Endodermal cell (in vitro differentiated cells): ENCODE measurements at places on chromosomes 3 and 15.

DNA sequence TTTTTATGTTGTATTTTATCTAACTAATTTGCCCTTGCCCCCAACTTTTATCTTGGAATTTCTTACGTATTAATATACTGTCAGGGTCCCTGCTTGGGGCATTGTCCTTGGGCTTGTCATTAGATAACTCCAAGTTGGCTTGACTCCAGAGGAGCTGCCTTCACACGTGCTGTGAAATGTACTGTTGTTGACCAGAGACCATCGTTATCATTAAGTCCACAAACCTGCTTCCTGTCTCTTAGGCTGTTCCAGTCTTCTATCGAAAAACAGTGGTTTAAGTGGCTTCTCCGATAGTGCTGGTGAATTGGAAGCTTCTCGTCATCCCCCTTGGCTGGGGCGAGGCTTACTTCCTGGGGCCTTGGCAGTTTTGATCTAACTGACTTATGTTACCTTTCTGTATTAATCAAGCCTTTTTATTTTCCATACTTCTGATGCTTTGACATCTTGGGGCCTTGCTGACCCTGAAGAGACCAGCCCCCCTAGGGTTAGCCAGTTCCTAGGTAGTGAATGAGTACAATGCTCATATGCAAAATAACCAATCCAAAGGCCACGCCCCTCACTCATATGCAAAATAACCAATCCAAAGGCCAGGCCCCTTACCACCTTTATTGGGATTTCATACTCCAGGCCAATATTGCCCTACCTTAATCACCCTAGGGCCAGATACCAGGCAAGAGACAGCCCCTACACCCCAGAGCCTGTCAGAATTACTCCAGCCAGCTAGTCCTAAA, 164.5 kb downstream of the IGF1R start:
- DNase-seq, result no peak

GRCh38 chr15:78182336-78182700, 33.2 kb downstream of the IDH3A start:
- DNase-seq, result no peak

DNA sequence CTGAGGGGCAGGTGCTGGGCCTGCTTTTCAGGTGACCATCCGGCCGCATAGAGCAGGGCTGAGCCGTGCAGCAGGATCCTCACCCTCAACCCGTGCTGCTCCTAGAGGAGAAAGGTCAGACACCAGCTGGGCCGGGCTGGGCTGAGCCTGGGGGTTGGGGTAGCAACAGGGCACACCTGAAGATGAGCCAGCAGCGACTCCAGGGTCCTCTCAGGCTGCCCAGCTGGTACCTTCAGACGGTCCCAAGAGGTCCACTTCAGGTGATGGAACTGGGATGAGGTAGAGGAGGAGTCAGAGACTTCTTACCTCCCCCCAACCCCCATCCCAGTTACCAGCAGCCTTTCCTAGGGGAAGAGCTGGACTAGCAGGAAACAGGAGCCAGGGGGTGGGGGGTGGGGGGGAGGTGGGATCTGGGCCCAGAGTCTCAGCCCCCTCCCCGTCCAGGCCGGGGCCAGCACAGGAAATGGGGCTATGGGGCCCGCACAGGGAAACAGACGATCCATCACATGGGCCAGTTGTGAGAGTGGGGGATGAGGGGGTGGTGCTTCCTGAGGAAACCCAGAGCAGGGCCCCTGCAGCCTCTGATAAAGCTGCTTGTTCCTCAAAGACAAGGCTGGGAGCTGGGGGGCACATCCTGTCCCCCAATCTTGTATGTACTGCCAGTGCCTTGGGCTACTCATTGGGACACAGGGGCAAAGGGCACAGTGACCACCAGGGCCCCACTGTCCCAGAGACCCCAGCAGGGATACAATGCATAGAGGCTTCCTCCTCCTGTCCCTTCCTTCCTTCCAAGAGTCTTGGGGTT, 3.0 kb downstream of the INKA1 start:
- DNase-seq, result peak; percentile 66

GRCh38 chr15:97027772-97028171, 697.3 kb downstream of the NR2F2 start:
- DNase-seq, result no peak

DNA sequence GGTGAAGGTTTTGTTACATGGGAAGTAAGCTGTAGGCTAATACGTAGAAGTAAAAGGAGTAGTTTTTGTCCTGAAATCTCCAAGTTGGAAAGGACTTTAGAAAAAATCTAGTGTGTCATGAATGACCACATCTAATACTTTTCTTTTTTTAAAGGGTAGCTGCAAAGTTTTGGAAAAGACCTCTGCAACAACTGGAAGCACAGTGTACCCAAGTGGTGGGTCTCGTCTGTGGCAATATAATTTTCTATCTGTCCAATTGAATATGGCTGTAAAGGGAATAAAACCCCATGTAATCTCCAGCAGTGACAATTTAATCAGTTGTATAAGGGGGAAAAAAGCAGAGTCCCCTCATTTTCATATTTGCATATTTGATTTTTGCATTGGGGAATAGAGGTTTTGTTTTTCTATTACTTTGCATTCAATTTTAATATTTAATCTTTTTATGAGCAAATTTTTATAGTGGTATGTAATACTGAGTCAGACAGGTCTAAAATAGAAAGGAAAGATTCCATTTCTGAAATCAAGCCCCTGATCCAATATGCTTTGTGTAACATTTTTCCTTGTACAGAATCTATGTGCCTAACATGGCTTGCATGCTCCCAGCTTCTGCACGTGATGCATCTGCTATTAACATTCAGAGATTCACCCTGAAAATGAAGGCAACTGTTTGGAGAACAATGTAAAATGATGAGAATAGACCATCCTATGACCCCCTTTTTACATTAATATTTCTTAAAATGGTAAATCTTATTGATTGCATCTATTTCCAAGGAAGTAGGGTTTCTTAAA, 531.4 kb downstream of the ZIC1 start:
- no peak for DNase-seq

DNA sequence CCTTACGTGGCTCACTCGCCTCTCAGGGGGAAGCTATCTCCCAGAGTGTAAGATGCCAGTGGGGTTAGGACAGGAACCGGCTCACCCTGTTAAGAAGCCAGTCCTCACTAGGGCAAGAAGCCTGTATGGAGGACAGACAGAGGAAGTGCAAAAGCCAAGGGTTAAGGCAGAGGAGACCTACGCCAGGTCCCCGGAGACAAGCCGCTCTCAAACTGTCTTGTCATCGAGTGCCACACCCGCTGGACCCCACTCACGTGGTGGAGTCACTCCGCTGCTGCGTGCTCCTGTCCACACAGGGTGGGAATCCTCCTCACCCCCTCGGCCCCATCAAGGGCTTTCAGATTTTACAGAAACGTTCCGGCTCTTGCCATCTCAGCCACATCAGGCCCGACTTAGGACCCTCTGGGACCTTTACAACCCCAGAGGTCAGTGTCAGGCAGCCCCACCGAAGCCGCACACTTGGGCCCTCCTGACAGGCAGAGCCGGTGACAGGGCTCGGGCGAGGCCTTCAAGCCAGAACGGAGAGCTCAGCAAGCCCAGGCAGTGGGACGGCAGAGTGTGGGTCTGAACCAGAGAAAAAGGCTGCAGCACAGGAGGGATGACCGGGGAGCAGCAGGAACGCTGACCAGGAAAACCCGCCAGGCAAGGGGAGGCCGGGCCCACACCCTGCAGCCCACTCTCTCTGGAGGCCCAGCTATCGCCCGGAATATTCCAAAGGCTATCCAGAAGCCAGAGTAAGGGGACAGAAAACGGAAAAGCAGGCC, 61.7 kb downstream of the XXYLT1 start:
- peak; percentile 47 for DNase-seq

GRCh38 chr3:14127516-14128161, 2.8 kb downstream of the TMEM43 start:
- DNase-seq, result peak; percentile 26

DNA sequence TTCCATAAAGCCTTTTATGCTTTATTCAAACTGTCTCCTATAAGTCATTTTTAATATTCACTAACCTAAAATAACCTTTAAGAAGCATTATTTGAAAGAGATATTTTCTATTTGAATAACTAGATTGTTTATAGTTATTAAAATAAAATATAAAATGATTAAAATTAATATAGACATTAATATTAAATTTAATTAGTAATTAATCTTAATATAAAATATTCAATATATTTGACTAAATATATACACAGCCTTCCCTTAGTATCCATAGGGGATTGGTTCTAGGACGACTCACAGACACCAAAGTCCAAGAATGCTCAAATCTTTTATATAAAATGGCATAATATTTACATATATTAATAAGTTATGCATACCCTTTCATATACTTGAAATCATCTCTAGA, 1014.1 kb downstream of the TBL1XR1 start:
- DNase-seq, result no peak

DNA sequence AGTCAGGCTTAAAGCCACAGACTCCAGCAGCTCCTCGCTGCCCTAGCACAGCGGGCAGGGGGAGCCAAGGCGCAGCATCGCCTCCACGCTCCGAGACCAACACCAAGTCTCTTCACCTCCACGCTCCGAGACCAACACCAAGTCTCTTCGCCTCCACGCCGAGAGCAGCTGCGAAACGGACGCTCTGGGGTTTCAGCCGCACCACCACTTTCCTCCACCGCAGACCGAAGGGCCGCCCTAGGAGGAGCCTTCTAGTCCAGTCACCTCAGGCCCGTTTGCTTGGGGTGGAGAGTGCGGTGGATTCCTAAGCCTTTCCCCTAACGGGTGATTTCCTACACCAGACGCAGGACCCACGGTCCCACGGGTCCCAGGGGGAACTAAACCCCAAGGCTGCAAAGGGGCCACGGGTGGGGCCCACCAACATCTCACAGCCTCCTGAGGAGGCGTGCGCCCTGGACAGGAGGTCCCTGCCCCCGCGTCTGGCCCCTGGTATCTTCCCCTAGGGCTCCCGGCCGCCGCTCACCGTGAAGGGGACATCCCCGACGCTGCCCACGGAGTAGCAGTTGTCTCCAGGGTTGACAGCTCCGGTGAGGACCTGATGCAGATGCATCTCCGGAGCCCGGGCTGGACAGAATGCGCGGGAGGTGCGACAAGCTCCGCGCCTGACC, 501 bp downstream of the DMXL2 start:
- peak; percentile 83 for DNase-seq

- peak; percentile 24 for DNase-seq
These were observed 227.6 kb downstream of the ADAMTS9 start for GRCh38 chr3:64460141-64460730.

DNA sequence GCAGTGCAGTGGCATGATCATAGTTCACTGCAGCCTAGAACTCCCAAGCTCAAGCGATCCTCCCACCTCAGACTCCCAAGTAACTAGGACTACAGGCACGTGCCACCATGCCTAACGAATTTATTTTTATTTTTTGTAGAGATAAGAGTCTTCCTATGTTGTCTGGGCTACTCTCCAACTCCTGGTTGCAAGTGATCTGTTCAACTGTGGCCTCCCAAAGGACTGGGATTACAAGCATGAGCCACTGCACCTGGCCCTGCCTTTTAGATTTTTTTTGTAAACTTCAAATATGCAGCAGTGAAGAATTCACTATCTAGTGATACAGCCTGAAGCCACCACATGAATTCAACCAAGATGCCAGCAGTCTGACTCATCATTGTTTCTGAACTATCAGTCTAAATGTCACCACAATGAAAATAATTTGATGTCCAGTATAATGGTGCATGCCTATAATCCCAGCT, 32.7 kb downstream of the UBXN7 start:
- DNase-seq, result no peak

DNA sequence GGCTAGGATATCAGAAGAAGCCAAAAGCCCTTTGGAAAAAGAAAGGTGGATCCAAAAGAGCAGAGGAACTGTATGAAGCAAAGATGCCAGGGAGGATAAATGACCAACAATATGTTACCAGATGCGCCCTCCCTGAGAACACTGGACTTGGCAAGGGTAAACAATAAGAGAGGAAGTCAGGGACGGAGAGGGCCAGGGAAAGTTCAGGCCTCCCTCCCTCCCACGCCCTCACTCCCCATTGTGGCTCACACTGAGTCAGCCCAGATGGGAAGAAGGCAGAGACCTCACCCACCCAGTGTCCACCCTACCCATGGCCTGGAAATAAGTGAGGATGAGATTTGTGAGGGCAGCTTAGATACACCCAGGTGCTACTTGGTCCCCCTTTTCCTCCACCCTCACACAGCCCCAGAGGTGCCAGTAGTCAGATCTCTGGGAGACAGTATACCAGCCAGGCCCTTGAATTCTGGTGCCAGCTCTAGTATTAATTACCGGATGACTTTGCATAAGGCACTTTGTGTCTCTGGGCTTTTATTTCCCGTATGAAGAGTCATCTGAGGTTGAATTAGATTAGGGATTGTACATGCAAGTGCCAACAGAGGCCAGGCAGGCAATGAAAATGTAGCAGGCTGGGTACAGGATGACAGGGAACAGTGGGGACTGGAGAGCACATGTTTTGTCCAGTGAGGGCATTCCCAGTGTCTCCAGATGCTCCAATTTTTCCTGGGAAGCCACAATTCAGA, 35.1 kb upstream of the FRMD4B start:
- no peak for DNase-seq

GRCh38 chr3:1787094-1787493, 311.6 kb upstream of the CNTN4 start:
- no peak for DNase-seq
